NB4 (cell line): ENCODE measurements at places on chromosomes 2 and 18.

DNA sequence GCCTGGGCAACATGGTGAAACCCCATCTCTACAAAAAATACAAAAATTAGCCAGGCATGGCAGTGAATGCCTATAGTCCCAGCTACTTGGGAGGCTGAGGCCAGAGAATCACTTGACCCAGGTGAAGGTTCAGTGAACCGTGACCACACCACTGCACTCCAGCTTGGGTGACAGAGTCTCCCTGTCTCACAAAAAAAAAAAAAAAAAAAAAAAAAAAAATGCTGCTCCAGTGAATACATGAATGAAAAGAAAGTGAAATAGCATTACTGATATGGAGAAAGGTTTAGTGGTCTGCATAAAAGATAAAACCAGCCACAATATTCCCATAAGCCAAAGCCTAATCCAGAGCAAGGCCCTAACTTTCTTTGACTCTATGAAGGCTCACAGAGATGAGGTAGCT is 44.5 kb downstream of the METTL8 start:
- DNase-seq, result no peak

GRCh38 chr18:69109686-69110085 is 291.0 kb upstream of the DOK6 start:
- DNase-seq, result no peak

GRCh38 chr18:3903337-3903736 is 453.4 kb downstream of the TGIF1 start:
- no peak for DNase-seq

GRCh38 chr2:195535911-195536522 is 121.0 kb upstream of the SLC39A10 start:
- DNase-seq, result peak; percentile 98

DNA sequence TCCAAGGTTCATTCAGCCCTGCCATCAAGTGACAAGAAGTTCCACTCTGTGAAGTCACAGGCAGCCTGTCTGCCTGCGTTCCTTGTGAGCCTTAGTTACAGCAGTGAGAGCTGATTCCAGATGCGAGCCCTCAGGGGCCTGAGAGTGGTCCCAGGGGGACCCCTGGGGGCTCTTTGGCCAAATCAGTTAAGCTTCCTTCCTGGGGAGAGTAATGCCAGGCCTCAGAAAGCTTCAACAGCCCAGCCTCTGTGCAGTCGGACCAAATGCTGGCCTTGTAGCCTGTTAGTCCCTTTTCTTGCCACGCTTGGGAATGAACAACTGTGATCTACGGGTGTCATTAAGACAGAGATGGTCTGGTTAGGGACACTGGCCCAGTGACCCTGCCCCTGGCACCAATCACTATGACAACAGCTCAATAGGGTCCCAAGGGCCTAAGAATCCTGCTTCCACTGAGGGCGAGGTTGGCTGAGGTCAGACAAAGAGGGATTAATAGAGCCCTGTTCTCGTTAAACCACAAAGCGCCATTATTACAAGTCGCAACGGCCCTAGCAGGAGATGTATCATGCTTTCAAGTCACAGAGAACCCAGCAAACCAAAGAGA is 50.9 kb downstream of the HS1BP3 start:
- peak; percentile 50 for DNase-seq

GRCh38 chr18:41644466-41644865 is 310.6 kb upstream of the PIK3C3 start:
- DNase-seq, result peak; percentile 14

DNA sequence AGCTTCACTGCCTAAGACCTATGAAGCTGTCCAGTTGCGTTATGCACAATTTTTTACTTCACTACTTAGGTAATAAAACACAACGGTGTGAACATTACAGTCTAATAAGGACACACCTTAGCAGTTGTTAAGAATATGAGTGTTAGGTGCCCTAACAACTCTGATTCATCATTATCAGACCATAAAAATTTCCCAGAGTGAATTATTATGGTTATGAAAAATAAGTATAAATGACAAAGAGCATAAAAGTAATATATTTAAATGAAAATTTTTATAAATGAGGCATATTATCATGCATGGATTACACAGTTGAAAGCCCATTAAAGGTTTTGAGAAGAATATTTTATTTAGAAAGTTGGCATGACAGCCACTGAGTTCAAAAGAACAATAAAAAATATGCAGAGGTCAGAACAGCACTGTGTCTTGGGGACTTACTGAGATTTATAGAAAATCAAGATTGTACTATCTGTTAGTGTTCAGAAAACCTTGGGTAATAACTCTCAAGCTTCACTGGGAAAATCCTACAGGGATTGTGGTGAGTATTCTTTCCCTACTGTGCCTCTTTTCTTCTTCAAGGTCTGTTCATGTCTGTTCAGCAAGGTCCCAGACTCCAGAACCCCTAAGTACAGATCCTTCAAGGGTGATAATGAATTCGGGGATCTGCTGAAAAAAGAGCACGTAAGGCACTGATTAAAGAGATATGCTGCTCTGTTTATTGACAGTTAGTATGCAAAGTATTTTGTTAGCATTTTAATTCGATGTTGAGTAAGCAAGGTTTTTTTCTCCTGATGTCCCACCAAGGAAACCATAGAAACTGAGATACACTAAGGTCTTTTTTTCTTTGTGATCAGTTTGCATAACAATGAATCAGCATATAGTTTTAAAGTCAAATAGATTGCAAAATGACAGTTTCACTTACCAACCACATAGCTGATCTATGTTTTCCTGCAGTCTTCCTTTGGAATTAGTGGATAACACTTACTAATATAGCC is 250.0 kb downstream of the DSEL start:
- DNase-seq, result no peak

GRCh38 chr2:126534478-126534877 is 121.5 kb upstream of the GYPC start:
- DNase-seq, result no peak

- no peak for DNase-seq
Observed at GRCh38 chr18:71899183-71899582, 645.0 kb downstream of the CBLN2 start.

GRCh38 chr18:48216639-48217257 is 192.4 kb downstream of the ZBTB7C start:
- no peak for DNase-seq
